ENCODE measurements at places on chromosomes 1 and 21. TPM values are rescaled to one million over a fixed set of nuclear protein-coding genes. Genes with fewer than 3 reads are reported as not detected.

DNA sequence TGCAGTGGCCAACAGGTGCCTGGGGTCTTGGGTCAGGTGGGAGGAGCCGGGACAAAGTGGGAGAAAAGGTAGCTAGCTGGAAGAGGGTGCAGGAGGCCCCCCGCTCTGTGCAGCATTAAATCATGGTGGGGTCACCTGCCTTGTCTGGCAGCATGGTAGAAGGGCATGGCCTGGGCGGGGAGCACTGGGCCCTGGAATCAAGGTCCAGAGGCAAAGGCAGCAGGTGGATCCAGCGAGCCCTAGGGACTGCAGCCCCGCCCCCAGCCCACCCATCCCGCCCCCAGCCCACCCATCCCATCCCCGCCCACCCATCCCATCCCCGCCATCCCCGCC is 16.7 kb upstream of the TTLL10 start:
- DNase-seq = no peak

The TDRD5 gene
- 3.0 TPM for polyA plus RNA-seq

- no peak for DNase-seq
Observed at GRCh38 chr1:192633533-192634253, 2.3 kb upstream of the RGS13 start.

DNA sequence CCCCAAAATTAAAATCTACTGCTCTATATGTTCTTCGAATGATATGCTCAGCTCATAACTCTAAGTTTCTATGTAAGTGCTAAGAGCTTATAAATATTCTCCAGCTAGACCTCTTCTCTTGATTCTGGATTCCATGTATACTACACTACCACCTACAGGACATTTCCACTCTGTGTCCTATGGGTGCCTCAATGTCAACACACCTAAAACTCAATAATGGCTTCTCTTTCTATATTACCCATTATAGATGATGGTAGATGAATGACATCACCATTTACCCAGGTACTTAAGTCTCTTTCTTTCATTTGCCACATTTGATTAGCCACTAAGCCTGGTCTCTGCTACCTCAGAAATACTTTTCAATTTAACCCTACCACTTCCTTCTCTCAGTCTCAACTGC is 41.3 kb downstream of the TBX19 start:
- DNase-seq = no peak

The LIN28A gene
- polyA plus RNA-seq = 0.04 TPM

GRCh38 chr1:205434738-205435137 is 12.9 kb upstream of the LEMD1 start:
- no peak for DNase-seq

The HUNK gene
- 18.2 TPM for polyA plus RNA-seq

DNA sequence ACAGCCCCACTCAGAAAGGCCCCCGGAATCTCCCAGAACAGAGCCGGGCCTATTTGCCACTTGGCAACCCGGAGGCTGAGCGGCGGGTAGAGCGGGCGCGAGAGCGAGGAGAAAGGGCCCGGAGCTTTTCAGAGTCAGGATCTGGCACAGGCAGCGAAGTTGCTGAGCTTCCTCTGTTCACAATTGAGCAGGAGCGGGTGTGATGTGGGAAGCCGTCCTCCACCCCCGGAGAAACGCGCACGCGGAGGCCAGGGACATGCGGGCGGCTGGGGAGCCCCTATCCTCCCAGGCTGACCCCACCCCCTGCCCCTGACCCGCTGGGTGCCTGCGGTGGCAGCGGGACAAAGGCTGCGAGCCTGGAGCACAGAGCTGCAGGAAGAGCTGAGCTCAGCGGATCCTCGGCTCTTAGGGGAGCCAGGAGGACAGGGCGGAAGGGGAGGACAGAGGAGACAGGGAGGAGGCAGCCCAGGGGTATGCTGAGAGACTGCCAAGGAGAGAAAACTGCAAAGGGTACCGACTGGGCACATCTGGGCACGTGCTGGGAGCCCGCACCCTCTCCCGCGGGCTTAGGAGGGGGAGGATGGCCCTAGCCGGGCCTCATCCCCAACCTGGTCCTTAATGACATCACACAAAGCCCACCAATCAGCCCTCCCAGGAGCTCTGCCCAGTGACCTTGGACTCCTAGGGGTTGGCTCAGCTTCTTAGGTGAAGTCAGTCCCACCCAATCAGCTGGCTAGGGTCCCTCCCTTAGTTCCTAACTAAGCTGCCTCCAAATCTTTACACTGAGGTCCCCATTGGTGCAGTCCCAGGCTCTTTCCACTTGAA is 9.3 kb downstream of the KIF21B start:
- DNase-seq = no peak

DNA sequence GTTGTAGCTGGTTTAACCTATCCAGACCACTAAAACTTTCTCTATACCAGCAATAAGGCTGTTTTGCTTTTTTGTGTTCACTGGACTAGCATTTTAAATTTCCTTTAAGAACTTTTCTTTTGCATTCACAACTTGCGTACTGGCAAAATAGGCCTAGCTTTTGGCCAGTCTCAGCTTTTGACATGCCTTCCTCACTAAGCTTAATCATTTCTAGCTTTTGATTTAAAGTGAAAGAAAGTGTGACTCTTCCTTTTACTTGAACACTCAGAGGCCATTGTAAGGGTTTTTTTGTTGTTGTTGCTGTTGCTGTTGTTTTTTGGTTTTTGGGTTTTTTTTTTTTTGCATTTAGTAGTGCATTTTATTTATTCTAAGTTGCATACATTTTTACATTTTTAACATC is 15.2 kb downstream of the RPAP2 start:
- DNase-seq = no peak

DNA sequence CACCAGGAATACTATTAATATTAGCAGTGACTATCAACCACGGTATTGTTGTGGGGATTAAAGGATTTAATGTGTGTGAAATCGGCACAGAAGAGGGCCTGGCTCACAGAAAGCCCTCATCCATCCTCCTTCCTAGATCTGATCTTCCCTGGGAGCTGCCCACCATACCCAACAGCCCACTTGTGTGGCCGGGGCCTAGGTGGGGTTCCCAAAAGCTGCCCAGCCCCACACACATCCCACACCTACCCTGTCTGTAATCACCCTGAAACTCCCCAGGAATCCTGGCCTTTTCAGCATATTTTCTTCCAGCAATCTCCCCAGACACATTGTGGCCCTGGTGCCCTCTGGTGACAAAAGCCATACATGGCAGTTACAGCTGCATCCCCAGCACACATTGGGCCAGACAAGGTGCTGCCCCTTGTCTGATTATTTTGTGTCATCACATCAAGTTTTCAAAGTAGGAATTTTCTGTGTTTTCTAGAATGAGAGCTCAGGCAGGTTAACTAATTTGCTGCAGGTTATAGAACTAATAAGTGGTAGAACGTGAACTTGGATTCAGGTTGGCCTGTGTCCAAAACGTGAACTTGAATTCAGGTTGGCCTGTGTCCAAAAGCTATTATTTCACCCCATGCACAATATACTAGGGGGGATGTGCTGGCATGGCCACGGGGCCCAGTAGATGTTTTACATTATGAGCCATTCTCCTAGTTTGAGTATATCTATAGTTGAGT is 5.3 kb upstream of the SLC6A9 start:
- DNase-seq = peak; percentile 52

The ZBTB21 gene
- polyA plus RNA-seq = 11.5 TPM

- DNase-seq = no peak
Observed at GRCh38 chr1:70840260-70840953, 207.2 kb downstream of the PTGER3 start.

- DNase-seq = no peak
Observed at GRCh38 chr1:210616356-210616755, 287.7 kb downstream of the HHAT start.

GRCh38 chr1:4172644-4173599 is 272.9 kb upstream of the C1orf174 start:
- no peak for DNase-seq

DNA sequence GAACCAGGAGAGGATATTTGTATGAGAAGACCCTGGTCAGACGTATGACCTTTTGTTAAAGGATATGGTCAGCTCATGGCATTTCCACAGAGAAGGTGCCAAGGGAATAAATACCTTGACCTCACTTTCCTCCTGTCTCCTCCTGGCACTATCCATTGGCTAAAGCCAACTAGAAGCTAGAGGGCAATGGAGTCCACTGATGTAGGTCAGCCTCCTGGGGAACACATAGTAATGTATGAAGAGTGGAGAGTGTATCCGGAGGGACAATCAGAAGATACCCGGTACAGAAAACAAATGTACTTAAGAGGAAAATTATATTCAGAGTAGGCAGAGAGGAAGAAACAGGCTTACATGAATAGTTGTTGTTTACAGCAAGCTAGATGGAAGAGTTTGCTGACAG is 698 bp upstream of the NTMT2 start:
- DNase-seq = no peak

DNA sequence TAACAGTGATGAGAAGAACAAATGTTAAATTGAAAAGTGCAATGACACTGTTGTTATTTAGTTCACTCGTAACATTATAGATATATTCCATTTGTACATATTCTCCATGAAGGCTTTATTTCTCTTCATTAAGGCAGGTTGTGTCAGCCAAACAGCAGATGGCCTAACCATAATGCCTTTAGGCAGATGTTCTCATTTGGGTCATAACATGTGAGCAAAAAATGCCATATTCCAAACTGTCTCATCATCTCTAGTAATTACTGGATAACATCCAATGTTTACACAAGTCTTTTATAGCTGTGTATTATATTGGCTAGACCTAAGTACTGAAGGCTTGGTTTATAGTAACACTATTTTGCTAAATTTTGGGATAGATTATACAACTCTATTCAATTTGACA is 87.2 kb upstream of the CHODL start:
- DNase-seq = no peak

- DNase-seq = no peak
Observed at GRCh38 chr1:49234988-49235387, 458.3 kb upstream of the BEND5 start.

DNA sequence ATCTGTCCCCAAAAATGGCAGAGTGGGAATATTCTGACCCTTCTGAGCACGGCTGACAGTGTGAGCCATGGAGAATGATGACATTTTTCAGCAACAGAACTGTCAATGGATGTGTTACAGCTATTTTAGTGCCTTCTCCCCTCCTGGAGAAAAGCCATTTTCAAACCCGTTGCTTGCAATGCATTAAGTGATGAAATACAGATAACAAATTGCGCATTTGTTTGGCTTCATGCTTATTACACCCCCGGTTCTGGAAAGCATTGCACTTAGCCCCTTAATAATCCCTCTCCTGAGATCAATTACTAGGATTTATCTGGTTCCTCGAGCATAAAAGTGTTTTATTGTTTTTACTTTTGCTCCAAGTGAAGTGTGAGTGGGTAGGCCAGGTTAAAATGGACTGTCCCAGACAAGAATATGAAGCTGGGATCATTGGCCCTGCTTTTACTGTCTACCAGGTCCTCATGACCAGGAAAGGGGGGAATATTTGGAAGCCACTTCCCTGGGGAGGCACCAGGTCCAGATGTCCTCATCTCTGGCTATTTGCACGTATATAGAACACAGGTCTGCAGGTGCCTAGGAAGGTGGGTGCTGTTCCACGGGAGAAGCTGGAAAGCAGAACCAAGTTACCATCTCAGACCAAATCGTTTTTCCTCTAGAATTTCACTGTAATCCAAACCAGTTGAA is 37.5 kb upstream of the HHAT start:
- no peak for DNase-seq

DNA sequence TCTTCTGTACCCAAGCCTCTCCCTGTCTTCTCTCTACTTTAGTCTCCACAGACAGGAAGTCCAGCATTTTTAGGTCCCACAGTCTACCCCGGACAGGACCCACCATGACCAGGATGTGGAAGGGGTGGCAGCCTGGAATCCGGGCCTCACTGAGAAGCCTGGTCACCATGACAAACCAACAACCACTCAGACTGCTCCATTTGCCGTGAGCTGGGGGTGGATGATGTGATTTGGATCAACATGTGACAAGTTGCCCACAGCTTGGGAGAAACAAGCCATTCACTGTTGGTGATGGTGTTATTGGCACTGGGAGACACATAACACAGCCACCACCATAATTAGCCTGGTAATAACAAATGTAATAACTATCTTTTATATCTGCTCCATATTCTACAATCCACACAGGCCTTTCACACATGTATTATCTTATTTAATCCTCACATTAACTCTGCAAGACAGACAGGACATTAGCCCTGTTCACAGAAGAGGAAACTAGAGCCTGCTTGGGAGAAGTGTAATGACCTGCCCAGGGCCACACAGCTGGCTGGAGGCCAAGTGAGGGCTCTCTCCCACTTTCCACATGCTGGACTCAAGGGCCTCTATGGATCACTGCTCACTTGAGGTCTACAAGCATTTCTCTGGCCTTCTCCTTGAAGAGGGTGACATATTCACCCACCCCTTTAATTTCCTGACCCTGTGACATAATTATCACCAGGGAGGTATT is 22.9 kb downstream of the MEF2D start:
- no peak for DNase-seq

DNA sequence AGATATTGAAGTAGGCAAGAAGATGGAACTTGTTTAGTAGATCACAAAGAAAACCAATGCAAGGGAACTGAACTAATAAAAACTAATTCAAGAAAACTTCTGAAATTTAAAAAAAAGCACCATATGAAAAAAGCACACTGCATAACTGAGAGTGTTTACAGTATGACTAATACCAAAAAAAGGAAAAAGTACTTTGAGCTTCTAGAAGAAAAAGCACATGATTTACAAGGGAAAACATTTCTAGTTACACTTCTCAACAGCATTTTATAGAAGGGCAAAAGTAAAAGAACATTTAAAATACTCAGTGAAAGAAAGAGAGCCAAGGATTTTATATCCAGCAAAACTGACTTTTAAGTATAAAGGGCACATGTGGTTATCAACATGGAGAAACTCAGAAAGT is 233.6 kb downstream of the RPS6KC1 start:
- DNase-seq = no peak

DNA sequence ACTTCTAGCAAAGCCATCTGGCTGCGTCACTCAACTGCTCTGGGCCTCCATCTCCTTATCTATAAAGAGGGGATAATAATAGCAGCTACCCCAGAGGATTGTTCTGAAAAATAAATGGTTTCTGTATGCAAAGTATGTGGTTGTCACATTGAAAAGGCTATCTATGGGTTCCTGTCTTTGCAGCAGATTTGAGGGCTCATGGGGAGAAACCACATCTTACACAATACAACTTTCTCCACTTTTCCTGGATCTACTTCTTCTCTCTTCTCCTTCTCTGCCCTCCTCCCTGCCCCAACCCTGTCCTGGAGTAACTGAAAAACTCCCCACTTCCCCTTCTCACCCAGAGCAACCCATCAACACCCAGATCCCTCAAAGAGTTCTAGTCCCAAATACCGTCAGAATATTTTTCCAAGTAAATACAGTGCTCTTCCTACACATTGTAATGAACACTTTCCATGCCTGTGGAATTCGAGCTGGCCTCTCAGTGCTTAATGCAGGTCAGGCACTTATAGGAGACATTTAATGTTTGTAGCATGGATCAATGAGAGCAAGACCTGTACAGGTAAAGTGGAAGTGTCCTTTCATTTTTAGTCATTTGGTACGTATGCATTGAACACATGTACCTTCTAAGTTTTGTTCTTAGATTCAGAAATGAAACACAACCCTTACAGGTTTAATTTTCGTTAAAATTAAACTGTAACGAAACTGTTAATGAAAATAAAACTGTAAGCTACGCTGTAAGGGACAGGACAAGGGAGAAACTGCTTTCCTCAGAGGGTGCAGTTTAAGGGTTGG is 131.9 kb downstream of the AK5 start:
- DNase-seq = no peak

Data from right renal pelvis (tissue), 4 donors.